Heart right ventricle (tissue), 16 donors: ENCODE measurements at places on chromosomes 1 and 21. TPM values are rescaled to one million over a fixed set of nuclear protein-coding genes. Genes with fewer than 3 reads are reported as not detected.
A peak's percentile ranks its signal among the peaks of the same experiment; 100 is the strongest.

Gene CCDC30
- 0.38 TPM for polyA plus RNA-seq

Gene SEC16B
- 0.93 TPM for polyA plus RNA-seq

Gene ANGPTL7
- polyA plus RNA-seq = 0.15 TPM

Gene OR2AK2
- not detected for polyA plus RNA-seq

Gene DCAF8
- 101 TPM for polyA plus RNA-seq

Gene AGMAT
- polyA plus RNA-seq = not detected

Gene DIRAS3
- polyA plus RNA-seq = 23.7 TPM

Gene AQP10
- 0.35 TPM for polyA plus RNA-seq

- no peak for DNase-seq
These were observed 22.9 kb downstream of the SYT11 start for GRCh38 chr1:155882235-155882634.

DNA sequence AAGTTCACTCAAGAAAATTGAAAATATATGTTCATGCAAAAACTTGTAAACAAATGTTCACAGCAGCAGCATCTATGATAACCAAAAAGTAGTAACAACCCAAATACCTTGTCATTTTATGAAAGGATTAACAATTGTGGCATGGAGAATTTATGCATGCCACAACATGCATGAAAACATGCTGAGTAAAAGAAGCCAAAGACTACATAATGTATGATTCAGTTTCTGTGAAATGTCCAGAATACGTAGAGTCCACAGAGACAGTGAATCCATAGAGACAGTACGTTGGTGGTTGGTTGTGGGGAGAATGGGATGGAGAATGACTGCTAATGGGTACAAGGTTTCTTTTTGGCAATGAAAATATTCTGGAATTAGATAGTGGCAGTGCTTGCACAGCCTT is 148.7 kb downstream of the MAST2 start:
- no peak for DNase-seq

GRCh38 chr21:38990424-38990794 is 184.7 kb downstream of the ETS2 start:
- DNase-seq = no peak

DNA sequence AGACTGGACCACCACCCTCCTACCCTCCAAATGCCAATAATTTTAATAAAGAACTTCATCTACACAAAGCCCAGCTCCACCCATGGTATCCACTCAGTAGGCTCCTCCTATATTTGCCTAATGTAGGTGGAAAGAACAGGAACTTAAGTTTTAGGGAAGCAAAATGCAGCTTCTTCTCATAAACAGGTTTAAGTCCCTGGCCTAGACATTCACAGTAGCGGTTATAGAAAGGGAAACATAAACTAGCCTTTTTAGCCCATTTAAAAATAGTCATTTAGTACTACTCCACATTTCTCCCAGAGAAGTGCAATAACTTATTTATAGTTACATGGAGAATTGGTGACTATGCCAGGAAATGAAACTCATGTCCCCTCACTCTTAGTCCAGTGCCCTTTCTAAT is 56.6 kb upstream of the CPLANE2 start:
- no peak for DNase-seq

GRCh38 chr1:108063703-108064102 is 98.7 kb upstream of the VAV3 start:
- no peak for DNase-seq

DNA sequence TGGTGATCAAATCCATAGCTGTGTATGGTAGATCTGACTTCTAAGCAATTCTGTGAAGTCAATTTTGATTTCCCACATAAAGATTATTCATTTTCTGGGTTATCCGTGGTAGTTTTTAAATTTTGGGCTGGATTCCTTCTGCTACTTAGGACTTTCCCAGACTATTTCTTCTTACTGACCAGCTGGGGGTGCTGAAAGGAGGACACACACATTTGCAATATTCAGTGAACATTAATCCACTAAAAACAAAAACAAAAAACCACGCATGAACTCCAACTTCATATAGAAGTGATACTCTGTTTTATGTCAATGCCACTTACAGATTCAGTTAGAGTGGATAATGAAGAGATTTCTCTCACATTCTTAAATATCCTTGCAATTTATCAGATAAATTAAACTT is 105.4 kb downstream of the KCTD3 start:
- DNase-seq = no peak

- DNase-seq = peak; percentile 76
These were observed 1.9 kb upstream of the GPR153 start for GRCh38 chr1:6262555-6263420.

DNA sequence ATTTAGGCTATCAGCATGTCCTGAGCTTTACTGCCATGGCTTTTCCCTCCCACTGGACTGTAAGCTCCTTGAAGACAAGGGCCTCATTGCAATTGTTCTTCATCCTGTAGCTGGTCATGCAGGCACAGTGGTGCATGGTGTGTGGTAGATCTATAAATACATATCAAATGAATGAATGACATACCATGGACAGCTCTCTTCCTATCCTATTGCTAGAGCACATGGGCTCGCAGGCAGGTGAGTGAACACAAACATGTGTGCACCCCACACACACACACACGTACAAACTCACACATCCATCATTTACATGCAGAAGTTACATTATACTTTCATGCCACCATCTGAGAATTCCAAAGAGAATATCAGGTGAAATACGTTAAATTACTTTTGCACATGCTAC is 172.9 kb upstream of the RUNX1 start:
- DNase-seq = no peak

DNA sequence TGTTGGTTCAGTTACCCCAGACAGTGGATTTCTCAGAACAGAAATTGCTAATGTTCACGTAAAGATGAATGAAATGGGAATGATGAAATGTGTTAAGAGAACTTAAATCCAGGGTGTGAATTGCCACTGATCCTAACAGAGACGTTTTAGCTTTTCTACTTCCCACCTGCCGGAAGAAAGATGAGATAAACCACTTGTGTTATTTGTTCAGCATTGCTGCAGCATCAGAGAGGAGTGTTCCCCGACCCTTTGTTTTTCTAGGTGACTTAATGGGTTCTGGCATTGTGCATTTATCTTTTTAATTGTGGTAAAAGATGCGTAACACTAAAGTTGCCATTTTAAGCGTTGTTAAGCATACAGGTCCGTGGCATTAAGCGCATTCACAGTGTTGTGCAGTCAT is 122.3 kb downstream of the GALNT2 start:
- DNase-seq = no peak

- DNase-seq = no peak
These were observed 725 bp downstream of the CR1L start for GRCh38 chr1:207645635-207646081.
